ENCODE measurements at places on chromosomes 5 and 9.

DNA sequence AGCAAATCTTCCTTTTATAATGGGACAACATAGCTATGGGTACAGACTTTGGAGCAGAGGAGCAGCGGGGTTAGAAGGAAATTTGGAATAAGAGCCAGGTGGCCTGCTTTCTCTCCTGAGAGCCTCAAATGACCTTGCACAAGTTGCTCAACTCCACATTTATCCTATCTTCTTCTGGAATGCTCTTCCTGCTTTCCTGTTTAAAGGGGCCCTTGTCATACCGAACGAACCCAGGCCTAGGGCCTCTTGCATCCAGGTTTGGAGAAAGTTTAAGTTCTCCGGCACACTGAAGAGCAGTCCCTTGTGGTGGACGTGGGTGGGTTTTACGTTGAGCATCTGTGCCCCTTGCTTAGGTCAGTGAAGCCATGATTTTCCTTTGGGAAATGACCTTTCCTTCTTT, 197.9 kb upstream of the NR3C1 start:
- no peak for DNase-seq

- DNase-seq, result no peak
Measured at GRCh38 chr9:38371495-38371894, 21.0 kb upstream of the ALDH1B1 start.

DNA sequence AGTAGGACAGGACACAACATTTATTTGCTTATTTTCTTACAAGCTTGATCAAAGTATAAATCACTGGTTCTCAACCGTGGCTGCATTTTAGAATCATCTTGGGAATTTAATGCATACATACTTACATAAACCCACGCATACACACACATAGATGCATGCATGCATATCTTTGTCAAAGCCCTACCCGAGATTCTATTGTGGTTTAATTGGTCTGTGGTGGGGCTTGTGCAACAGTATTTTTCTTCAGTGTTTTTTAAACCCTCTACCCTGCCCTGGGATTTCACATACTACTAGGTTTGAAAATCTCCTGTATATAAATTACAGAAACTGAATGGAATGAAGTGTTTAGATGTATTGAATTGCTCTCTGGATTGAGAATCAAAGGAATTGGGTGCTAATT, 1166.2 kb downstream of the MAT2B start:
- no peak for DNase-seq

GRCh38 chr5:10145923-10146401, 103.7 kb downstream of the ATPSCKMT start:
- no peak for DNase-seq

DNA sequence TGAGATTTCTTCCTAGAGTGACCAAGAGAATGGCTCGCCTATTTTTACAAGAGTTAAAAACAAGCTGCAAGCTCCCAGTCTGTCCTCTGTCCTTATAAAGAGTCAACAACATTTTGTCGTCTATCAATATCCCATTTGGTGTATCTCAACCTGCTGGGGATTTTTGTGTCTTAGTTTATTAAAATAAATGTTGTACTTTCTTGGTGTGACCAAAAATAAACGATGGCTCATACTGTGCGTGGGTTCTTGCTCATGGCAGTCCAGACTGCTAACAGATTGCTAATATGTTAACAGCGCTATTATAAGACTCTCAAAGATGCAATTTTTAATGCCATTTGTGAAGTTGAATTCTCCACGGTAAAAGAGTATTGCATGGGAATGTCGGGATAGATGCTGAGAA, 569.9 kb downstream of the GABRG2 start:
- DNase-seq, result no peak

DNA sequence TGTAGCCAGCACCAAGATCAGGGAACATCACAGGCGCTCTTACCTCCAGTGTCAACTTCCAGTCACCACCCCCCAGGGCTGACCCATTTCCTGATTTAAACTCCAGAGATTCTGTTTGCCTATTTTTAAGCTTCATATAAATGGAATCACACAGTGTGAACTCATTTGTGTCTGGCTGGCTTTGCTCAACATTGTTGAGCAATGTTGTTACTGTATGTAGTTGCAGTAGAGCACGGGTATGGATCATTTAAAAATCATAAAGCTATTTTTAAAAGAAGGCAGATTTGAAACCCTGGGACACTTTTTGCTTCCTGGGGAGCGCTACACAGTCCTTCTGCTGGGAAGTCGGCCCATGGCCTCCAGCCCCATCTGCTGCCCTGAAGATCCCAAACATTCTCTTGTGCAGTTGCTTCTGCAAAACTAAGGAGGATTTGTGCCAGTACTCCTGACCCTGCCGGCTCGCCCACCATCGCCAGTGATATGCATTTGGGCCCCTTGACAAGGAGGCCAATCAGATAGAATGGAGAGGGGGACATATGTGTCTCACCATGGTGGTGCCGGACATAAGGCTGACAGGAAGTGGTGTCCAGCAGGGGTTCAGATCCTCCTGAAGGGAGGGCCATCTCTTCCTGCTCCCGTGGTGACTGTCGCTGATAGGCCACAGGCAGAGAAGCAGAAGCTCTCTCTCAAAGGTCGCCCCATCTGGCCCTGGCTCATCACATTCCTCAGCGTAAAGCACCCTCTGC, 13.3 kb downstream of the DCANP1 start:
- DNase-seq, result no peak

- DNase-seq, result no peak
Measured at GRCh38 chr9:126171641-126172040, 155.0 kb upstream of the MVB12B start.

GRCh38 chr5:59034498-59035186, 451.8 kb downstream of the RAB3C start:
- no peak for DNase-seq

- DNase-seq, result no peak
Measured at GRCh38 chr9:98108531-98109031, 10.4 kb downstream of the TRIM14 start.

DNA sequence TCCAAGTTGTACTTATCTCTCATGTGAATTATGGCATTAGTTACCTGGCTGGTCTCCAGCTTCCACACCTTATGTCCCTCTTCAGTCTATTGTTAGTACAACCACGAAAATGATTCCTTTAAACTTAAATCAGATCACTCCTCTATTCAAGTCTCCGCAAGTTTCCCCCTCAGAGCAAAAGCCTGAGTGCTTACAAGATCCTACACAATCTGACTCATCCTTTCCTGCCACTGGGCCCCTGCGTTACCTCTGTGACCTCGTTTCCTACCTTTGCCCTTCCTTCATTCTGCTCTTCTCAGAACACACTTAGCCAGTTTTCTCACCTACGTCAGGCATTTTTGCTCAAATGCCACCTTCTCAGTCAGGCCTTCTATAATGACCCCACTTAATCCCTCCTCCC, 45.1 kb upstream of the GLIS3 start:
- DNase-seq, result no peak
